ENCODE measurements at places on chromosomes 1 and 21.

GRCh38 chr21:27804515-27804914, 837.6 kb upstream of the ADAMTS5 start:
- DNase-seq: no peak

GRCh38 chr1:214683621-214684020, 80.6 kb downstream of the CENPF start:
- no peak for DNase-seq

- no peak for DNase-seq
Observed at GRCh38 chr1:207328004-207328403, 6.5 kb downstream of the CD55 start.

GRCh38 chr21:26077521-26077920, 93.0 kb downstream of the APP start:
- peak; percentile 53 for DNase-seq

GRCh38 chr1:205286335-205286950, 35.1 kb downstream of the NUAK2 start:
- DNase-seq: no peak

DNA sequence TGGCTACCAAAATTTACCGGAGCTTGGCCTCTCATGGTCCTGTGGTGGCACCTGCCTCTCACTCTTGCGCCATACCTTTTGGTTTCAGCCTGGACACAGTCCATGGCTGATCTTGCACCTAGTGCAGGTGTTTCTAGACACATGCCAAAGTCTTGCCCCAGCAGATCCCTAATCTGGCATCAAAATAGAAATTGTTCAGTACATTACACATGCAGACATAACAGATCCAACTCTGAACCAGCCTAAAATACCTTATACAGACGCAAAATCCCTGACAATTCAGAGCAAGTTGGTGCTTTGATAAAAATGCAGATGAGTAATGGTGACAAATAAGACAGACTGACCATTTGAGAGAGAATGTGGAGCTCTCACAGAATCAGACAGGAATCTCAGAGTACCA, 44.1 kb downstream of the NGF start:
- no peak for DNase-seq

- DNase-seq: no peak
Observed at GRCh38 chr1:27374362-27375086, at the start of gene FCN3. Gene FCN3 (minus strand): TSS chr1:27374824. CDS start chr1:27374818, 6 bp downstream.

- no peak for DNase-seq
Observed at GRCh38 chr1:212567638-212568037, 40.9 kb upstream of the ATF3 start.

DNA sequence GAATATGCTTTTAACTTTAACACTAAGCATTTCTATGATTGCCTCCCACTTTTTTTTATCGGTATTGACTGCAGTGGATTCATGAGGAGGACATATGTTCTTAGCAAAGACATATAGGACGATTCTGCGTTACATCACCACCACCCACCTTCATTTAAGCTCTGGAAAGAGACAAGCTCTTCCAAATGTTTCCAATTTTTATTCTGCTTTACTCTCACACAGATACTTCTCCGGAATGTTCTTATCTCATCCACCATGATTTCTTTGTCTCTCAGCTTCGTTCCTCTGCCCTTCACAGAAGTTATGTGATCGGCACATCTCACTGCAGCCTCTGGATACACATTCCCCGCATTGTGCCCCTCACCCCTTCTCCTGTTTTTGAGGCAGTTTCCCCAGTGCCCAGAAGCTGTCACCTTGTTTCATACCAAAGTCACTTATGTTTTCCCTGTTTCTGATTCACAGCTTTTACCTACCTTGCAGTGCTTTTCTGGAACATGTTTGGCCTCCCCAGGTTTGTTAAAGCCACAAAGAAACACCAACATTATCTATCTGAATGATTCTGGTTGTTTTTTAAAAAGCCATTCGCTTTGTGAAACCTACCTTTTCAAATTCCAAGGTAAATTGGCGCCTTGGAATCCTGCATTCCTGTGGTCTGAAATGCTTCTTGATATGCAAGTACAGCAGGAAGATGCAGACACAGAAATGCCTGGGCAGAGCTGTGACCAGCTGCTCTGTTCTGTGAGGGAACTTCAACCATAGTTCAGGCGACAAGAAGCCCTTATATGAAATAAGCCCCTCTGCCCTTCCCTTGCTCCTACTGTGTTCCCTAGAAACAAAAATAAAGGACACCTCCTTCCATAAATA, 1020.2 kb downstream of the TTLL7 start:
- no peak for DNase-seq

GRCh38 chr1:66360285-66360724, 173.6 kb upstream of the SGIP1 start:
- DNase-seq: no peak

GRCh38 chr1:91844862-91845528, 41.0 kb downstream of the TGFBR3 start:
- DNase-seq: no peak

DNA sequence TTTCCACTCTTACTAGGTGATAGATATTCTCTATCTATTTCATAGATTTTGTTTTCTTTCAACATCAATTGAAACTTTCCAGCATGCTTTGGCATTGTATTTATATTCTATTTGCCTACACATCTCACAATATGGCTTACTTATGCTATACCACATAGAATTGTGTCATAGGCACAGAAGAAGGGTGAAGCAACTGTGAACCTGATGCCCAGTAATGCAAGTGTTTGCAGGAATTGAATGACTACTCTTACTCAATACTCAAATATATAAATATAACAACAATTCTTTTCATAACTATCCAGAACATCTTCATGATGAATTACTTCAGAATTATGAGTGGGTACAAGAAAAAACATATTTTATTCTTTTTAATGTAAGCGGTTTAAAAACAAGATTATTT, 165.9 kb downstream of the PTBP2 start:
- DNase-seq: no peak

DNA sequence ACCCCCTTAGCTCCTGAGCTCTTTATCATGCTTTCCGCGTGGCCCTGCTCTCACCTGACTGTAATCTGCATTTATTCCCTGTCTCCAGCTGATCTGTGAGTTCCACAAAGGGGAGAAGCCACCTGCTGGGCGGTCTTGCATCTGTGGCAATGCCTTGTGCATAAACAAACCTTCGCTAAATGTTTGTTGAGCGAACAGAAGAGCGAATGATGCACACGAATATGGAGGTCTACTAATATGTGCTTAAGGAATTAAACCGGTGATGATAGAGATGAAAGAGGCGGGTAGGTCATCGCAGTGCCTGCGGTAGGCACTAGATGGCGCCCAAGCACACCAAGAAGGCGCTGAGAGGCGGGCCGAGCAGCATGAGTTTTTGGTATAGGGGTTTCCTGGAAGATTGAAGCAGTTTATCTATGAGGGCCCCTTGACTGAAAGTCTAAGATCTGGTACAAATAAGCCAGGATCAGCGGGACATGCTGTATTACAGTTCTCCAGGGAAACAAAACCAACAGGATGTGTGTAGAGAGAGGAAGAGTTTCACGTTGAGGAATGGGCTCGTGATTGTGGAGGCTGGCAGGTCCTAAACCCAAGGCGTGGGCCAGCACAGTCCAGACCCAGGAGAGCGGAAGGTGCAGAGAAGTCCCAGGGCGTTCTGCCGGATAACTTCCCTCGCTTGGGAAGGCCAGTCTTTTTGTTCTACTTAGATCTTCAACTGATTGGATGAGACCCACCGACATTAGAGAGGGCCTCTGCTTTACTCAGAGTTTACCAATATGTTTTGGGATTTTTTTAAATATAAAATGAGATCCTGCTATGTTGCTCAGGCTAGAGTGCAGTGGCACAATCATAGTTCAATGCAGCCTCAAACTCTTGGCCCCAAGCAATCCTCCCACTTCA, 34.7 kb downstream of the TOMM20 start:
- peak; percentile 84 for DNase-seq

- no peak for DNase-seq
Observed at GRCh38 chr1:32150847-32151246, 28.6 kb upstream of the TXLNA start.

- no peak for DNase-seq
Observed at GRCh38 chr1:152220166-152221163, 3.5 kb downstream of the HRNR start.

DNA sequence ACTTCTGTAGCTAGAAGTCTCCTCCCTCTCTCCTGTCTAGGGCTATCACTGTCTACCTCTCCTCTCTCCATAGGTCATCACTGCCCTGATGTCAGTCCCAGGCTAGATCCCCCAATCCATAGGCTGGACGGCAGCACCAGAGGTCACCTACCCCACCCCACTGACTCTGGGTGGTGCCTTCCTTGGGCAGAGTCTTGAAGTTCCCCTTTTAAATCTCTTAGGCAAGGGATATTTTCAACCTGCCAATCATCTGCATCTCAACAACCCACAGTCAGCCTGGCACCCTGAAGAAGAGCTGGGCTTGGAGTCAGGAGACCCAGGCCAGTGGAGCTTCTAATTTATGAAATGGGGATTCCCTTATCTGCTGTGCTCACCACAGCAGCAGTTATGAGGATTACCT, 13.2 kb downstream of the MYBPH start:
- DNase-seq: no peak

- no peak for DNase-seq
Observed at GRCh38 chr21:15732290-15732995, 2.7 kb downstream of the USP25 start.

GRCh38 chr1:237976331-237976730, 85.6 kb upstream of the ZP4 start:
- no peak for DNase-seq

DNA sequence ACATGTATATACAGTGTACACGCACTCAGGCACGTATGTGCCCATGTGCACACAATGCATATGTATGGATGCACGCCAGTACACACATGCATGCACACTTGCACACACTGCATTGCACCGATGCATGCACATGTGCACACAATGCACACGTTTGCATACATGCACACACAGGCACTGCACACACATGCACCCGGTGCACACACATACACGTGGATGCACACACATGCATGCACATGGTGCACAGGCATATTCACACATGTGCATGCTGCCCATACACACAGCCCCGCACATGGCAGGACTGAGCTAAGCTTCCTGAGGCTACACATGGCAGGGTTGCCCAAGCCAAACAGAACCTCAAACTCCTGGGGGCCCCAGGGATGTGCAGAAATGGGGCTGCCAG, 19.6 kb downstream of the ARHGEF16 start:
- DNase-seq: no peak

- no peak for DNase-seq
Observed at GRCh38 chr1:62590255-62590969, 6.9 kb upstream of the ANGPTL3 start.
